Cardiac muscle cell (in vitro differentiated cells and primary cell): ENCODE measurements at places on chromosomes 12 and 14. TPM values are rescaled to one million over a fixed set of nuclear protein-coding genes. Genes with fewer than 3 reads are reported as not detected.

Gene DDHD1
- total RNA-seq: 13.2 and 25.9 TPM in 2 replicates

Gene C3AR1
- total RNA-seq: not detected in 2 replicates

Gene TMED8
- total RNA-seq: 6.6 and 8.9 TPM in 2 replicates

Gene RHEBL1
- 0.42 and 1.1 TPM in 2 replicates for total RNA-seq

Gene CLEC4A
- total RNA-seq: 1.8 TPM in 1 of 2 replicates, not detected in the other

Gene PTHLH
- not detected in 2 replicates for total RNA-seq

Gene NOVA1
- 8.1 and 11.1 TPM in 2 replicates for total RNA-seq
